Inflammatory macrophage treated with lipopolysaccharide for 1 hour (primary cell): ENCODE measurements at places on chromosomes 13 and 19.

DNA sequence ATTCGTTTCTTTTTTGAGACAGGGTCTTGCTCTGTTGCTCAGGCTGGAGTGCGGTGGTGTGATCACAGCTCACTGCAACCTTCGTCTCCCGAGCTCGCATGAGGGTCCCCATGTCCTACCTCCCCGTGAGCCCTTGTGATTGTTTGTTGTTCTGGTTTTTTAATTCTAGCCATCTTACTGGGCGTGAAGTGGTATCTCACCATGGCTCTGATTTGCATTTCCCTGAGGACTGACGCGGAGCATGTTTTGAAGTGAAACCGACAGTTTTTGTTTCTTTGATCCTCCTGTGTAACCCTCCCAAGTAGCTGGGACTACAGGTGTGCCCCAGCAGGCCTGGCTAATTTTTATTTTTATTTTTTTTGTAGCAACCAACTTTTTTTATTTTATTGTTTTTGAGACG, 21.7 kb downstream of the GNG7 start:
- no peak for DNase-seq

- DNase-seq: no peak
Observed at GRCh38 chr13:23769401-23769800, 119.8 kb downstream of the MIPEP start.

GRCh38 chr13:39455521-39456175, 147.3 kb downstream of the LHFPL6 start:
- no peak for DNase-seq

GRCh38 chr19:17889609-17890214, 18.0 kb downstream of the SLC5A5 start:
- DNase-seq: no peak
